Retinal pigment epithelial cell (primary cell): ENCODE measurements at places on chromosomes 16 and 17.

- no peak for DNase-seq
Measured at GRCh38 chr16:59116744-59117143, 382.6 kb upstream of the GOT2 start.

GRCh38 chr16:61555718-61556441 is 480.4 kb downstream of the CDH8 start:
- DNase-seq = no peak

GRCh38 chr17:63700528-63701455 is 867 bp upstream of the LIMD2 start:
- no peak for DNase-seq

GRCh38 chr17:1109606-1110540 is 69.9 kb downstream of the ABR start:
- DNase-seq = no peak
